ENCODE measurements at places on chromosomes 11 and 22.

DNA sequence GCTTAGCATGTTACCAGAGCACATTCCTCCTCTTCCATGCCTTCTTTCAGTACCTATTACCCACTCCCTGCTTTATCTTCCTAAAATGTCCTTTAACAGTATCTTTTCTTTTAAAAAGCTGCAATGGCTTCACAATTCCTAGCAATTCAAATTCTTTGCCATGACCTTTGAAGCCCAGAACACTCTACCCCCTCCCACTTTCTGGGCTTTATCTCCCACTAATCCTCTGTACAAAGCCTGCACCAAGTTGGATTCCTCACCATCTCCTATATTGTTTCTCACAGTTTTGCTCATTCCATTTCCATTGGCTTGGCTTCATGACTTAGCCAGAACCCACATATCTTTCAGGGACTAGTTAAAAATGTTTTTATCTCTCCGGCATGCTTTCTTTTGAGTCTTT, 80.9 kb downstream of the FAM76B start:
- DNase-seq: no peak

DNA sequence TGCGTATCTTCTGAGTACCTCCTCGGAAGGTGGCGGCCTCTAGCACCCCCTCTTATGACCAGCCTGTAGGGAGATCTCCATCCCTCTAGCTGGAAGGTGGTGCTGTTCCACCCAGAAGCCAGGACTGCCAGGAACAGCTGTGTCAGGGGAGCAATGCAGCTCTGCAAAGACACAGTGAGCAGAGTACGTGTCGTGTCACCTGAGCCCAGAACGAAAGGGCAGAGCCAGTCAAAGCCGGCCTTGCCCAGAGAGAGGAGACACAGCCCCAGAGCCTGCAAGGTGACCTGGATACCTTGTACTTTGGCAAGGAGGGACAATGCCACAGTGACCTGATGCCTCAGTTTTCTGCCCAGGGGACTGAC, 18.7 kb upstream of the IGSF9B start:
- no peak for DNase-seq

- no peak for DNase-seq
These were observed 51.8 kb downstream of the MN1 start for GRCh38 chr22:27749597-27750225.

DNA sequence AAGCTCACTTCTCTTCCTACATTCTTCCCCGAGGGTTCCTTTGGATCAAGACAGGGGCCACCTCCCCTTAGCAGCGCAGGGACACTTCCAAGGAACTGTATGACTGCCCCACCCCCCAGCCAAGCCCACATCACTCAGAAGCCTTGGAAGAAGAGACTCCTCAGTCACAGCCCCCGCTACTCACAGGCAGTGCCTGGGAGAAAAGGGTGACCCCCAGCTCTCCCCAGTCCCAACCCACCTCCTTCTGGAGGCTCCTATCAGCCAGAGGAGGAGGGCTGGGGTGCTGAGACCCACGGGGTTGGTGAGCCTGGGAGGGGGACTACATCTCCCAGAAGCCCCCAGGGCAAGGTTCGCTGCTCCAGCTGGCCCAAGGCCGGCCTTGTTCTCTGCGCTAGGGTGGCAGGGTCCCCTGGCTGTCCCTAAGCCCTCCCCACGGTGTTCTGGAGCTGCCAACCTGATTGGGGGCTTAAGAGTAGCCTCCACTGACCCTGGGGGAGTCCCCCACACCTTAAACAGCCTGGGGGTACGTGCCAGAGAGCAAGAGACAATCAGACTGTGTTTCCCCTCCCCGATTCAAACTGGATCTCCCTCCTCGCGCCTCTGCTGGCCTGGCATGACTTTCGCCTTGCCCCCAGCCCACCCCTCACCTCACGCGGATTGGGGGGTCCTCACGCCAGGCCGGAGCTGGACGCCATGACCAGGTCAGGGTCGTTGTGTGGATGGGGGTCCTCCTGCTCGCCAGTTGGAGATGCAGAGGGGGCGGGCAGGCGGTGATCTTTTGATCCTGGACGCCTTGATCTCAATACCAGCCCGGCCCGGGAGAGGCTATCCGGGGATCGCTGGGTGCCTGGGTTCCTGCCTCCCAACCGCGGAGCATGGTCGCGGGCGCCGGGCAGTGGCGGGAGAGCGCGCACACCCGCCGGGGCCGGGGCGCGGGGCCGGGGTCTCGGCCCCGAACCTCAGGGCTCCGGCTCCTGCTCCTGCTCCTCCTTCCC, 838 bp downstream of the BCL9L start:
- DNase-seq: no peak

DNA sequence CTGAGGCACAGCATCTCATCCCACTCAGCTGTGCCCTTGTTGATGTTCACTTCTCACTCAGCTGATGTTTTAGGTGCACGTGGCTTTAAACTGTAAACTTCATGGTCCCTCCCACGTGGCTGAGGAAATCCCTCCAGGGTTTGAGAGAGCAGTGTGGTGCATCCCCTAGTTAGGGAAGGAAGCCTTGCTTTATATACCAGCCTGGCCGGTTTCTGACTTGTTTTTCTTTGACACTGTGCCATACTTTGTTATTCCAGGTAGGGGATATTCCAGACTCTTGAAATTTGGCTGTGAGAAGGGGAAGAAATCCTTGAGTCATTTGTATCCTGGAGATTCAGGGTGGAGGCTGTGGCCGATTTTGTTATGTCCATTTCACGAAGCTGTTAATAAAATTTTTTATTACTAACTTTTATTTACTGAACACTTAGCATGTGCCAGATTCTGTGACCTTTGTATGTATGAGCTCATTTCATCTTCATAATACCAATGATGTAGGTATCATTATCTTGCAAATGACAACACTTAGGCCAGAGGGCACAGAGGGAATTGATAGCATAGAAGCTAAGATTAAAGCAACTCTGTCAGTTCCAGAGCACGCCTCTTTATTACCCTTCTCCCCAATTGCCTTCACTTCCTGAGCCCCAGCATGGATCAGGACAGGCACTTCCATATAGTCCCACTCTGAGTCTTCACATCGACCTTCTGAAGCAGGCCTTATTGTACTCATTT, 116.6 kb downstream of the NAV2 start:
- no peak for DNase-seq

DNA sequence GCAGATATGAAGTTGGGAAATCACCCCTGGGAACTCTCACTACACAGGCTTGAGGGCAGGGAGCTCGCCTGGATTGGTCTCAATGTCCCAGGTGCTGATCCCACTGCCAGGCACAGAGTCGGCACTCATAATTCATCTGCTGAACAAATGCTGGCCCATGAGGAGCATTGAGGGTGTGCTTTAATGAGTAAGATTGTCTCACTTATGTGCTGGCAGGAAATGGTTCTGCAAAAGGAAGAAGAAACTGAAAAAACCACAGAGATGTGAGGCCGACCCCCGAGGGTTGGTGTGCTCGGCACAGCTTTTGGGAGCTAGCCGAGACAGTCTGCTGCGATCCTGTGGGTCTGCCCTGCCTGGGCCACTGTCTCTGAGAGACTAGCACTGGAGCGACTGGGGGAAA, 9.4 kb downstream of the PLAAT2 start:
- no peak for DNase-seq

- no peak for DNase-seq
These were observed 13.9 kb upstream of the MAML2 start for GRCh38 chr11:96356848-96357247.

DNA sequence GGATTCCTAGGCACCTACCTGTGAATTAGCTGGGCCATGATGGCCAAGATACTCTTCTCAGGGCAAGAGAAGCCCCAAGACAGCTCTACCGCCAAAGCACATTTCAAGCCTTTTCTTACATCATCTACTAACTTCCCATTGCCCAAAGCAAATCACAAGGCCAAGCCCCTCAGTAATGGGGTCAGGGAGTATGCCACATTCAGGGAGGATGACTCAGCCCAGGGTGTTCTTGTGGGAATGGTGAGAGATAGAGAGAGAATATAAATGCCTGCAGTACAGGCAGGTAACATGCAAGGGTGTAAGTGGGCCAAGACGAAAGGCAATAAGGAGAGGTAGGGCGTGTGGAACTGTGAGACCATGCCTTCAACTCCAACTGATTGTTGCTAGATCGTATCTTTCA, 162.5 kb upstream of the ISX start:
- DNase-seq: no peak

- no peak for DNase-seq
These were observed 291.4 kb downstream of the ST3GAL4 start for GRCh38 chr11:126646701-126647557.

DNA sequence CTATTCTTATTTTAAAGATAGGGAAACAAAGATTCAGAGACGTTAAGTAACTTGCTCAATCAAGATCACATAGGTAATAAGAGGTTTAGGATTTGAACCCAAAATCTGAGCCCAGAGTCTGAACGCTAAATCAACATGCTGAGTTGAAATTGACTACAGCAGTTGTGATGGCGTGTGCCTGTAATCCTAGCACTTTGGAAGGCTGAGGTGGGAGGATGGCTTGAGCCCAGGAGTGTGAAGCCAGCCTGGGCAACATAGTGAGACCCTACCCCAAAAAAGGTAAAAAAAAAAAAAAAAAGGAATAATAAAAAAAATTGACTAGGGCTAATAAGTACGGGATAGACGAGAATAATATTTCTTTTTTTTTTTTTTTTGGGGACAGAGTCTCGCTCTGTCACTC, 1.4 kb upstream of the NR1H3 start:
- DNase-seq: no peak

DNA sequence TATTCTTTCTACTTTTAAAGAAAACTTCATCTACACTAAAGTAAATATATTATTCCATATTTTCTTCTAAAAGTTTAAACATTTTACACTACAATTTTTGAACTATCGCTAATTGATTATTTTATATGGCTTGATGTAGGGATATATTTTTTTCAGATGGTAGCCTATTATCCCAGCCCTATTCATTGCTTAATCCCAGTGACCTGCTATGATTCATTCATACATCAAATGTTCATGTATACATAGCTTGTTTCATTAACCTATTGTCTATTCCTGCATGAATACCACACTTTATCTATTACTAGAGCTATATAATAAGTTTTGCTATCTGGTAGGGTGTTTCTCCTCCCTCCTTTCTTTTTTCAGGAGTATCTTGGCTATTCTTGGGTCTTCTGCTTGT, 5.0 kb upstream of the ROBO4 start:
- no peak for DNase-seq

GRCh38 chr11:121930004-121930965, 185.7 kb downstream of the BLID start:
- no peak for DNase-seq

DNA sequence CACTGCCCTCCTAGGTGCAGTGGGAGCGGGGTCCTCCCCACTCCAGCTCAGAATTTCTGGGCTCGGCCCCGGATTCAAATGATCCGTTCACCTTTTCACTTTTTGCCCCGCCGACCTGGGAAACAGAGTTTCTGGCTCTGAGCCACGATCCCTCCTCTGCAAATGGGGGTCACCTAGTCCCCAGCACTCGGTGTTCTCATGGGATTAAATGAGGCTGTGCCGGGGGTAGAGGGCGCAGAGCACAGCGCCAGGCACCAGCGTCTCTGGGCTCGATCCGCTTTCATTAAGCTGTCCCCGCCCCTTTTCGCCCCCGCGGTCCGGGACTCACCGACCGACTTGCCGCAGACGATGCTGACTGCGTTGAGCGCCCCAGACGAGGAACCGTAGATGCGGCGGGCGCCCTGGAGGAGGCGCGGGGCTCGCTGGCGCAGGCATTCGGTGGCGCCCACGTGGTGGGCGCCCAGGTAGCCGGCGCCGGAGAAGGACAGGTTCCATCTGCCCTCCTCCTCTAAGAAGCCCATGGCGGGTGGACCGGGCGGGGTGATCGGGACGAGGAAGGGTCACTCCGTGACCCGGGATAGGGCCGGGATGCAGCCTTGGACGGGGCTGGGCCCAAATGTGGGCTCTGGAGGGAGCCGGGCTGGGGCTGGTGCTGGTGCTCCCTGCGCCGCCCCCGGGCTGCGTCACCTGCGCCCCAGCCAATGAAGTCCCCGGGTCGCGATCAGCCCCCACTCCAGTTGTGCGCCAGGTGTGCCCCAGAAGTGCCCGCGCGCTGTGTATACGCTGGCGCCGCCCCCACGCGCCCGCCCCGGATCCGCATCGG, at the start of gene PNPLA5:
TSS of gene PNPLA5 (minus strand) at position 654 of the 823 bp plus-strand sequence. CDS start at position 521, 133 bp downstream.
- no peak for DNase-seq

DNA sequence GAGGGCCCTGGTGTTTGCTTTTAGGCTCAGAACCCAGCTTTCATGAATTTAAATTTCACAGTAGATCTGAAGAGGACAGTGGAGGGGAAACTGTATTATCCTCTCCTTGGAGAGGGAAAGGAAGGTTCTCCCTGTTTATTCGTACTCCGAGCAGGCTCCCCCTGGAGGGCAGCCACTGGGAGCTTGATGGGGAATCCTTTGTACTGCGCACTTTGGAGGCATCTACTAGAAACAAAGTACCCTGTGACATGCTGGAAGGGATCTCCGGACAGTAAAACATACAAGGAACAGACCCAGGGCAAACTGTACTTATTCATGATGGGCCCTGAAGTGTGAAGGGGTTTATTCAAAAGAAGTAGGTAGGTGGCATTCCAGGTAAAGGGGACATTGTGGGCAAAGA, 27.2 kb downstream of the NAV2 start:
- no peak for DNase-seq

DNA sequence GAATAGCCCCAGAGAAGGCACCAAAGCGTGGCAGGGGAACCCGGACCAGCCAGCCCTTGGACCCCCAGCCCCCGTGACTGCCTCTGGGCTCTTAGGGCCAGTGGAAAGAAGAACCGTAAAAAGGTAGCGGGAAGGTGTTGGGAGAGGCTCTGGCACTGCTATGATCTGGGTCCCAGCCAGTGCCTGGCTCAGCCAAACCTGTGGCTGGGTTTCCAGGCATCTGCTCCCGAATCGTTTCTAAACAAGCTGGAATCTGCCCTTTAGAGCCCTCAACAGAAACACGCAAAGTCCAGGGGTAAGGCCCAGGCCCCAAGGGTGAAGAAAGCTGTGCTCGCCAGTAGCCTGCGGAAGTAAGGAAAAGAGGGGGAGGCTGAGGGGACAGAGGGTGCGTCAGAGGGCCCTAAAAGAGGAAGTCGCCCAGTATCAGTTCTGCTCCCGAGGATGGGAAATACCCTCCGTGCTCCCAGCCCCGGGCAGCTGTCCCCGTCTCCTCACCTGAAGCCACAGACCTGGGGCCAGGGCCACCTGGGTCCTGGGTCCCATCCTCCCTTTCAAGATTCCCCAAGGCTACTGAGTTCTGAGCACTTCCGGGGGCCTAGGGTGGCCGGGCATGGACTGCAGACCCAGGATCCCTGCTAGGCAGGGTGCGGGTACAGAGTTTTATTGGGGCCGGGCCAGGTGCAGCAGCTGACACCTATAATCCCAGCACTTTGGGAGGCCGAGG, 24.7 kb downstream of the IL10RA start:
- no peak for DNase-seq

GRCh38 chr22:39458444-39459083, 1.8 kb downstream of the MGAT3 start:
- no peak for DNase-seq

DNA sequence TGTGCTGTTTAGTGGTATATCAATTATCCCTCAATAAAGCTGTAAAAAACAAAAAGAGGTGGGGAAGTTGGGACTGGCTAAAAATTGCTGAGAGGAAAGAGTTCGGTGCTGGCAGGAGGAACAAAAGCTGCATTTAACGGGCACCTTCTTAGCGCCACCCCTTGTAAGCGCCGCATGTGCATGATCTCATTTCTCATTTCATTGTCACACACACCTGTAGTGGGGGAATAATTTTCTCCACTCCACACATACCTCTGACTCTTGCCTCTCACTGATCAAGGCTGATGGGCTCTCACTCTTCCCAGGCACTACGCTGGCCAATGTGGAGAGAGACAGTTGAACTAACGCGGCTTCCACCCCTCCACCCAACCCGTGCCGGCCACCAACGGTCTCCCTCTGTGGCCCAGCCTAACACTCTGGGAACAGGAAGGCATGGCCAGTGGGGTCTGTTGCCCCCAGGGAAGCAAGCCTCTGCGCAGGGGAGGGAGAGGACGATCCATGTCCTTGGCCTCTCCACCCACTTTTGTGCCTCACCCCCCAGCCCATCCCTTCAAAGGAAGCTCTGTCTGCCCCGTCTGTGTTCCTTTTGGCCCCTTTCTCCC, 186.7 kb upstream of the SYT13 start:
- no peak for DNase-seq
